Cardiac septum (tissue), 1 donor: ENCODE measurements at places on chromosomes 1 and 21.
A peak's percentile ranks its signal among the peaks of the same experiment; 100 is the strongest.

DNA sequence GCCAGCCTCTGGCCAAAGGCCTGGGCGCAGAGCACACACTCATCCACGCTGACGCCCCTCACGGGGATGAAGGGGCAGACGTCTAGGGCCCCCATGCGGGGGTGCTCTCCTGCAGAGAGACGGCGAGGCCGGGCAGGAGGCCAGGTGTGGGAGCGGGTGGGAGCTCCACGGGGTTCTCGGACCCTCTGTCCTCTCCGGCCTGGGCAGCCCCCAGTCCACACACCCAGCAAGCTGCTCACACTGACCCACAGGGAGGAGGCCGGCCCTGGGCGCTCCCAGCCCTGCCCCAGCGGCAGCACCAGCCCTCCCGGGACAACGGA, 2.5 kb downstream of the FTCD start:
- DNase-seq: peak; percentile 71

DNA sequence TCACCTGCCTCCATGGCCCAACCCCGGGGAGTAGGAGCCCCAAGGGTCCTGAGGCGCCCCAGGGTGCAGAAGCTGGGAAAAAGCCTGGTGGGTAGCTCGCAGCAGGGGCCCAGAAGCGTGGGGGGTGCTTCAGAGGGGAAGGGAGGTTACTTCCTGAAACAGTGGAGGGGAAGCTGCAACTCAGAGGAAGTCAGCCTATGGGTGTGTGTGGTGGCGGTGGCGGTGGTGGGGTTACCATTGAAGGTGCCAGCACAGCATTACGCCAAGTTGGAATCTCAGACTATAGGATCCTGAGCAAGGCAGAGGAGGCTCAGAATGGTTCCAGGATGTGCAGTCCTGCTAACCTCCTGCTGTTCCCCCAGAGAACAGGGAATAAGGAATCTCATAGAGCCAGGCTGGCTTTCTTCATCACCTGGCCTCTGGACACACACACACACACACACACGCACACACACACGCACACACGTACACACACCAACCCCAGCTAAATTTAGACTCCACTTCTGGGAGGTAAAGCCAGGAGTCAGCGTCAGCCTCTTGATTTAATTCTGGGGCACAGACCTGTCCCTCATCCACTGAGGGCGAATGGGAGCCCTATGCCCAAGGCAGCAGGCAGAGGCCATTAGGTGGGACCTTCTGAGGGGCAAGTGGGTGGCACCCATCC, 1.3 kb downstream of the DENND4B start:
- peak; percentile 83 for DNase-seq

GRCh38 chr1:223129229-223129901, 13.7 kb downstream of the TLR5 start:
- peak; percentile 92 for DNase-seq

- DNase-seq: no peak
Measured at GRCh38 chr1:67608661-67609576, 76.1 kb upstream of the GADD45A start.

- DNase-seq: no peak
Measured at GRCh38 chr1:245469734-245470133, 314.9 kb downstream of the KIF26B start.

- DNase-seq: no peak
Measured at GRCh38 chr1:76292418-76293184, 218.1 kb downstream of the ST6GALNAC3 start.

DNA sequence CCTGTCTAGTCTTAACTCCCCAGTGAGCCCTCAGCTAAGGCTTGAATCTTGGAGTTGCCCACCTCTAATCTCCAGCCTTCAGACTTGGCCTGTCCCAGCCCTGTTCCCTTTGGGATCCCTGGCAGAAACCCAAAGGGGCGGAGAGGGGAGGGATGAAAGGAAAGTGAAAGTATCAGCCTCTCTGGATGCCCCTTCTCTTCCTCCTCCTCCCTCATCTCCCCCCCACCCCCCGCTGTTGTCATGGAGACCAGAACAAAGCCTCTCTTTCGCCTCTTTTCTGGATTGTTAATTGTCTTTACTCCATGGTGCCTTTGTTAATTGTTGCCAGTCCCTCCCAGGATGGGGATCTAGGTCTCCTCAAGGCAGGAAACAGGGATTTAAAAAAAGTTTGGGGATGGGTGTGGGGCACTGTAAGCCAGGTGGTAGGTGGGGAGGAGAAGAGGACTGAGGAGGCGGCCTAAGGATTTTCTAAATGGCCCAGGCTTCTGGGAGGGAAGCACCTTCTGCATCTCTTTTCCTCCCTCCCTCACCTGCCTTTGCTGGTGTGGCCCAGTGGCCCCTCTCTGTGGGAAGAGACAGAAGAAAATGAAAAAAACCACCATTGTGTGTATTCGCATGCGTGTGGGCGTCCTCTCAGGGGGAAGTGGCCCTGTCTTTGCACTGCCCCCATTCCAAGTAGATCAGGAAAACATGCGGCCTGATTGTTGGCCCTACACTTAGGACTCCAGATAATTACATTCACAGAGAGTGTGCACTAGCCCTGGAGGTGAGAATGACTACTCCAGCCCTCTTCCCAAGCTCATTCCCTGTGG, 7.5 kb upstream of the SOX13 start:
- no peak for DNase-seq

- DNase-seq: no peak
Measured at GRCh38 chr1:65527707-65528503, 107.4 kb downstream of the LEPR start.

DNA sequence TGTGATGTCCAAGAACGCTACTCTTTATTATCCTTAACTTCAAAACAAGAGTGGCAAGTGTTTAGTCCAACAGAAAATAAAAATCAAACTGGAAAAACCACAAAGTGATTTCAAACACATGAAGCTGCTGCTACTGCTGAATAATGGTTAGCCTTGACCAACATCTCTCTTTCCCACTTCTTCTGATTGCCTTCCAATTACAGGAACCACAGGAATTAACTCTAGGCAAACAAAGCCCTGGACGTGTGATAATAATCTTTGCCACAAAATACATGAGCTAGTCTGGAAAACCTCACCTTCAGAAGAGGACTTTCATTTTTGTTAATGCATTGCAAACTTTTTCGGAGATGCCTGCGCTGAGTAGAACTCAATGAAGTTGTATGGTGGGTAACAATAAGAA, 48.6 kb upstream of the COL11A1 start:
- no peak for DNase-seq

- DNase-seq: no peak
Measured at GRCh38 chr1:159938211-159938852, 7.1 kb downstream of the IGSF9 start.

GRCh38 chr1:72481420-72481970, 199.2 kb upstream of the NEGR1 start:
- DNase-seq: no peak

GRCh38 chr1:226672339-226672762, 66.7 kb downstream of the ITPKB start:
- DNase-seq: no peak

GRCh38 chr1:165345502-165345901, 11.0 kb downstream of the LMX1A start:
- no peak for DNase-seq

DNA sequence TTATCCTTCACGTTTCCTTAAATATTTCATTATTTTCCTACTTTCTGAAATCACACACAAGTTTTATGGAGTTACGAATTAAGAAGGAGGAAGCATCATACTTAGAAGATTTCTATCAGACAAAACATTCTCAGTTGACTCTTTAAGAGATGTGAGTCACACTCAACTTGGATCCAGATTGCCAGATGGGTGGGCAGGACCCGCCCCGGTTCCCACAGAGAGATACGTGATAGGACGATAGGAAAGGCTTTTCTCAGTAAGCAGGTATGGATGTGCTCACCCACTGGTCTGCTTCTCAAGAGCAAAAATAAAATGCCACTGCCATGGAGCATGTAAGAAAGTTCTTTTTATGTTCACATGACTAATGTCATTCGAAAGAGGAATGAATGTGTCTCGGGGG, 392.6 kb downstream of the MRPL39 start:
- no peak for DNase-seq

DNA sequence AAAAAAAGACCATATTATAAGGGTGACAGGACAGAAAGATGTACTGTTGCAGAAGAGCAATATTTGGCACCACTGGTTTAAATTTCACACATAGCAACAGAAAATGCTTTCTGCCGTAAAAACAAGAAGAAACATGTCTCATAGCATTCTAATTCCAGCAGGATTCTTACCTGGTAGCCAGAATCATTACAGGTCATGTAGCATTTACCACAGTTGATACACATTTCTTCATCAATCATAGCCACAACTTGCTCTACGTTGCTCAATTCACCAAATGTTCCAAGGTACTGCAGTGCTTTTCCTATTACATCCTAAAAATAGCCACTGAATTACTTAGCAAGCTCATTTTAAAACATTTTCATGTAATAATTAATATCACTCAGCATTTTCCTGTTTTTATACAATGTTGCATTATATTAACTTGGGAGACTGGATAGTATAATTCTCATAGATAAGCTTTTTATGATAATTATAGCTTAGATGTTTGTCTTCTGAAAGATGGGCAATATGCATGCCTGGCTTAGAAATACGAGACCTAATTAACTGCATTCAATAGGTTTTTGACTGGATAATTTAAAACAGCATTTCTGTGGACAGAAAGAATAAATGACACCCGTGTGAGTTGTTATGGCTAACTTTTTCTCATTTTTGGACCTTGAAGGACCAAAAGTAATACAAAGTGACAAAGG, 360.7 kb downstream of the PTBP2 start:
- no peak for DNase-seq

DNA sequence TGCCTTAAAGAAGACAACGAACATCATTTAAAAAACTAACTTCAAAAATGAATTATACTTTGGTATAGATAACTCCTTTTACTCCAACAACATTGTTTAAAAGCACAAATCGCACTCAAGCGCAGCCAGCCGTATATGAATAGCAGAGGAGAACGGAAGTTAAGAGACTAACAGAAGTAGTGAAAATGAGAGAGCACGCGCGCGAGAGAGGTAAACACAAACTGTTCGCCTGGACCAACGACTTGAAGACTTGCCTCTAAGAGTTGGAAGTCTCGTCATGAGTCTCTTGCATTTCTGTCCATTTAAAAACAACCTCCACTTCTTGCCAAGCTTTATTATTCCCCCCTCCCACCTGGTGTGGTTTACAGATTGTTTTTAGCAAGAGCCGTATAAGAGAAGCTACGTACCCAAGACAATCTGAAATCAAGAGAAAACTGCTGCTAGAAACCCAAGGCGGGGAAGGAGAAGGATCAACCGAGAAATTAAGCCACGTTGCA, 479 bp downstream of the SELENOF start:
- DNase-seq: no peak

DNA sequence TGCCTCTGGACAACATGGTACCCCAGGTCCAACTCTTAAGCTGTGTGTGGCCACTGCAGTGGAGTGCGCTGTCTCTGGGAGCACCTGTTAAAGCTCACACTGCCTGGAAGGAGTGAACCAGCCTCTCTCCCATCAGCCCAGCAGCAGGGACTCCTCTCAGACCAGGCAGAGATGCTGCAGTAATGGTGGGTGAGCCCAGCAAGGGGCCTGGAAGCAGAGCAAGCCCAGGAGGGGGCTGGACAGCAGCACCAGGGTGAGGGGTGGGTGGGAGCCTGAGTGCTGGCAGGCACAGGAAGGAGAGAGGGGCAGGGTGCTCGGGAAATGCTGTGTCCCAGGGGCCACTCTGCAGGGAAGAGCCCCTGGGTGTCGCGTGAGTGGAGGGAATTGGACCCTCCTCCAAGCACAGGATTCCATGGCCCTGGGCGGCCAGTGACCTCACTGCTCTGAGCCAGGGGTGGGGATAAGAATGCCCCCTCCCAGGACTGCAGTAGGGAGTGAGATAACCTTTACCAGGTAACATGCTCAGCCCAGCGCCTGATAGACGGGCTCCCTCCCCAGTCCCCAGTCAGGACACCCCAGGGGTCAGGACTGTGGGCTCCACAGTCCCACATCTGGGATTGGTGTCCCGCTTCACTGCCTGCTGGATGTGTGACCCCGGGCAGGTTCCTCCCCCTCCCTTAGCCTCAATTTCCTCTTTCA, 313.1 kb downstream of the MATN1 start:
- DNase-seq: no peak

- no peak for DNase-seq
Measured at GRCh38 chr21:45048026-45048698, 26.2 kb upstream of the ADARB1 start.

GRCh38 chr21:34510148-34511142, 1.6 kb downstream of the KCNE1 start:
- DNase-seq: peak; percentile 94

- no peak for DNase-seq
Measured at GRCh38 chr1:204115116-204115515, 36.7 kb downstream of the ETNK2 start.

DNA sequence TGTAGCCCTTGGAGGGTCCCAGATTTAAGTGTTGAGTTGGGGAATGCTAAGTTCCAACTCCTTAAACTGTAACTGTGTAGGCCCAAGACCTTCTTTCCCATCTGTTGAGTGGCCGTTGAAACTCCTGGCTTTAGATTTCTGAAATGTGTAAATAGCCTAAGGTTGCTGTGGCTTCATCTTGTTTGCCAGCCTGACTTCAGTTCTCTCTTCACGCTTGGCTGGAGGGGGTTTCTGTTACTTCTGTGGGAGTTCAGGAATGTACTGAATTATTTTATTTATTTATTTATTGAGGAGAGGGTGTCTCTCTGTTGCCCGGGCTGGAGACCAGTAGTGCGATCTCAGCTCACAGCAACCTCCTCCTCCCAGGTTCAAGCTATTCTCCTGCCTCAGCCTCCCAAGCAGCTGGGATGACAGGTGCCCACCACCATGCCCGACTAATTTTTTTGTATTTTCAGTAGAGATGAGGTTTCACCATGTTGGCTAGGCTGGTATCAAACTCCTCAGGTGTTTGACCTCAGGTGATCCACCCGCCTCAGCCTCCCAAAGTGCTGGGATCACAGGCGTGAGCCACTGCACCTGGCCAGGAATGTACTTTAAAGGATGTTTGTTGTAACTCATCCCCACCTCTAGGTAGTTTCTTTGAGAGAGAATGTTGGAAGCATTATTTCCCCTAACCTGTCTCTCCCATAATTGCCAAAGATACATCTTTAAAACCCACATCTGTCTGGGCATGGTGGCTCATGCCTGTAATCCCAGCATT, 5.9 kb downstream of the TTC39A start:
- DNase-seq: no peak

DNA sequence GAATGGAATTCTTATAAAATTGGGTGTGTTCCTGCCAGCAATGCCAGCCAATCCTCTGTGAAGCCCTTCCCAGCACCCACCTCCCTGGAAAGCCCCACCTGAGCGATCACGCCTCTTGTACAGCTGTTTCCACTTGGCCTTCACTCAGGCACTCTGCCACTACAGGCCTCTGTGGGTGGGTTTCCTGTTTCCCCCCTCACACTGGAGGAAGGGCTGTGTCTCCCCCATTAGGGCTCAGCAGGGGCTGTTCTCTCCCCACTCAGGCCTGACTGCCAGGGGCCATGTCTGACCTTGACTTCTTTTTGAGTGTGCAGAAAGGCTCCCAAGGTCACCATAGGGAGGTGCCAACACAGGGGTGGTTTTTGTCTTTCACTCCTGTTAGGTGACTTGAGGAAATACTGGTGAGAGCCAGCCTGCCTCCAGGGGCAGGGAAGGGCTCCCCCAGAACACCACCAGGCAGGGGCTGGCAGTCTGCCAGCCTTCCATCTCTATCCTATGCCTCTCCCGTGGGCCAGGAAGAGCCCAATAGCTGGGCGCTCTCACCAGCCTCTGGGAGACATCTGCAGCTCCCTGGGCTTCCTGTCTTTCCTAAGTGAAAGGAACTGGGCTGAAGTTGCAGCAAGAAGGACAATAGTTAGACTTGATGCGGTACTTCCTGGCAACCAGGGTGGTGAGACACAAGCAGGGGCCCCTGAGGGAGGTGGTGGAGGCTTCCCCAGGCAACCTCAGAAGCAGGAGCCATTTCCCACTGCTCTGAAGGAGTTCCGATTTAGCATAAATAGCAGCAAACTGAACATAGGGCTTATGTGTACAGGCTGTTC, 49.1 kb downstream of the ELK4 start:
- peak; percentile 67 for DNase-seq

- no peak for DNase-seq
Measured at GRCh38 chr1:64527165-64527564, 57.2 kb downstream of the CACHD1 start.
